Cardiac muscle cell (in vitro differentiated cells and primary cell): ENCODE measurements at places on chromosomes 11 and 22. TPM values are rescaled to one million over a fixed set of nuclear protein-coding genes. Genes with fewer than 3 reads are reported as not detected.

CD151 gene
- 146 and 177 TPM in 2 replicates for total RNA-seq

- peaks cover 77% of the 10 kb centered on the region for H3K4me1 ChIP-seq
- no peaks in the 10 kb centered on the region for H3K27me3 ChIP-seq
- DNase-seq, result peak; percentile 59
- H3K4me3 ChIP-seq, result no peak overlapping the region
- no peaks in the 10 kb centered on the region for H3K36me3 ChIP-seq
Observed at GRCh38 chr11:119370486-119371046, 10.9 kb downstream of the USP2 start.

CAPN5 gene
- 9.4 and 9.8 TPM in 2 replicates for total RNA-seq

DNA sequence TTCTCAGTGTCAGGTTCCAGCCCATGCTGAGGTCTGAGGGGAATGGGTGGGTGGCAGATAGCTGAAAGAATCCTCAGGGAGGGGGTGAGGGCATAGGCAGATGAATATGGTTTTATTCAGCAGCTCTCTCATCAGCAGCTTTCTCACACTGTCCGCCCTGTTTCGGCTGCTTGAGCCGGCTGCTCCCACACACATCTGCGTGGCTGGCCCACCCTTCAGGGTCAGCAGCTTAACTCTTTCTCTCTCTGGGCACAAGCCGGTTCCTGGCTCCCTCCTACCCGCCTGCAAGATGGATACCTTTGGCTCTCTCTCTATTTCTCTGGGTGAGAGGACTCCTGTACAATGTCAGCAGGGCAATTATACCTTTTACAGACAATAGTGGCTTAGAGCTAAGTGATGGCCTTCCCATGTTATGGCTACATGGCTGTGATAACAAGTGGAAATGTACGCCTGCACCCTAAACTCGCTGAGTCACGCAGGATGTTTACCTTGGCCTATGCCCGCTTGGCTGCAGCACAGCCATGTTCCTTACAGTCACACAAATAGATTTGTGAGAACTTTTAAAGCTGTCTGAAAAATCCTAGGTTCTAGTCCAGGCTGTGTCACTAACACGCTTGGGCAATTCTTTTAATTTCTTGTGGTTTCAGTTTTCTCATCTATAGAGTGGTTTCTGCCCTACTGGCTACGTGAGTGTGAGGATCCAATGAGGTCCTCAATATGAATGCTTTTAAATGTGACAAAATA is 4.1 kb downstream of the MMP20 start:
- no peaks in the 10 kb centered on the region for H3K27me3 ChIP-seq
- H3K4me3 ChIP-seq, result no peak overlapping the region
- no peak for DNase-seq

MPEG1 gene
- total RNA-seq, result not detected in 2 replicates
